ENCODE measurements at places on chromosomes 7 and 10.
A peak's percentile ranks its signal among the peaks of the same experiment; 100 is the strongest.

DNA sequence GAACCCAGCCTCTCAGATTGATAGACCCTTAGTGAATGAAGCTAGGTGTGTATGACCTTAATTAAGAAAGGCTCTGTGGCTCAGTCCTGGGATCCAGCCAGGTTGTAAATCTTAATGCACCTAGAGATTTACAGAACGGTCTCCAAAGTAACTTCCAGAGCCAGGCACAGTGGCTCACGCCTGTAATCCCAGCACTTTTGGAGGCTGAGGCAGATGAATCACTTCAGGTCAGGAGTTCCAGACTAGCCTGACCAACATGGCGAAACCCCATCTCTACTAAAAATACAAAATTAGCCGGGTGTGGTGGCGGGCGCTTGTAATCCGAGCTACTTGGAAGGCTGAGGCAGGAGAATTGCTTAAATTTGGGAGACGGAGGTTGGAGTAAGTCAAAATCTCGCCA is 24.3 kb downstream of the CALHM2 start:
- no peak for DNase-seq

- DNase-seq: peak; percentile 83
Observed at GRCh38 chr10:69061305-69062161, 26.4 kb upstream of the SRGN start.

- DNase-seq: no peak
Observed at GRCh38 chr10:125284875-125285597, 124.7 kb upstream of the CTBP2 start.

DNA sequence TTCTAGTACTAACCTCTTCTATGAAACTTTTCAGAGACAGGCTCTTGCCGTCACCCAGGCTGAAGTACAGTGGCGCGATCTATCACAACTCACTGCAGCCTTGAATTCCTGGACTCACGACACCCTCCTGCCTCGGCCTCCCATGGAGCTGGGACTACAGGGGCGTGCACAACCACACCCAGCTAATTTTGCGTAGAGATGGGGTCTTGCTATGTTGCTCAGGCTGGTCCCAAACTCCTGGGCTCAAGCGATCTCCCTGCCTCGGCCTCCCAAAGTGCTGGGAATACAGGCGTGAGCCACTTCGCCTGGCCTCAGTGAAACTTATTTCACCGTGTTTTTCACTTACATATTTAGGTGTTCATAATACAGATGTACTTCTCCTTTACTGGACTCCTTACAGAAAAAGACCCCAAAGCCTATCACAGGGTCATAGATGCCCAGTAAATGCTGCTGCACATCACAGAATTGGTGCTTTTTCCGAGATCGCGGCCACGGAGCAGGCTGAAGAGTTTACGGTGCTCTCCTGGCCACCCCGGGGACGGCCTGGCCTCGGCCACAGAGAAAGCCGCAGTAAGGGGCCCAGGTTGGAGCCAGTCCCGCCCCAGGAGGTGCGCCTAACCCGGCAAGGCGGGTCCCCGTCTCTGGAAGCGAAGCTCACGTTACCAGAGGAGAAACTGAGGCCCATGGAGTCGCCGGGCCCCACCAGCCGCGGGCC is 595 bp downstream of the TBL2 start:
- peak; percentile 74 for DNase-seq

DNA sequence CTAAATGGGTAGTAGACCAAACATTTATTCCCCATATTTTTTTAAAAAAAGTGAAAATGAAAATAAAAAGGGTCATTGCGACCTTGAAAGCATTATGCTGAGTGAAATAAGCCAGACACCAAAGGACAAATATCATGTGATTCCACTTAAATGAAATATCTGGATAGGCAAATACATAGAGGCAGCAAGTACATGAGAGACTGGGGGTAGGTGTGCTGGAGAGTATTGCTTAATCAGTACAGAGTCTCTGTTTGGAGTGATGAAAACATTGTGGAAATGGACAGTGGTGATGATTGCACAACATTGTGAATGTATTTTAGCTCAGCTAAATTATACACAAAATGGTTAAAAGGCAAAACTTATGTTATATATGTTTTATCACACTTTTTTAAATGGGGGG is 169.4 kb downstream of the AKR1D1 start:
- DNase-seq: no peak

DNA sequence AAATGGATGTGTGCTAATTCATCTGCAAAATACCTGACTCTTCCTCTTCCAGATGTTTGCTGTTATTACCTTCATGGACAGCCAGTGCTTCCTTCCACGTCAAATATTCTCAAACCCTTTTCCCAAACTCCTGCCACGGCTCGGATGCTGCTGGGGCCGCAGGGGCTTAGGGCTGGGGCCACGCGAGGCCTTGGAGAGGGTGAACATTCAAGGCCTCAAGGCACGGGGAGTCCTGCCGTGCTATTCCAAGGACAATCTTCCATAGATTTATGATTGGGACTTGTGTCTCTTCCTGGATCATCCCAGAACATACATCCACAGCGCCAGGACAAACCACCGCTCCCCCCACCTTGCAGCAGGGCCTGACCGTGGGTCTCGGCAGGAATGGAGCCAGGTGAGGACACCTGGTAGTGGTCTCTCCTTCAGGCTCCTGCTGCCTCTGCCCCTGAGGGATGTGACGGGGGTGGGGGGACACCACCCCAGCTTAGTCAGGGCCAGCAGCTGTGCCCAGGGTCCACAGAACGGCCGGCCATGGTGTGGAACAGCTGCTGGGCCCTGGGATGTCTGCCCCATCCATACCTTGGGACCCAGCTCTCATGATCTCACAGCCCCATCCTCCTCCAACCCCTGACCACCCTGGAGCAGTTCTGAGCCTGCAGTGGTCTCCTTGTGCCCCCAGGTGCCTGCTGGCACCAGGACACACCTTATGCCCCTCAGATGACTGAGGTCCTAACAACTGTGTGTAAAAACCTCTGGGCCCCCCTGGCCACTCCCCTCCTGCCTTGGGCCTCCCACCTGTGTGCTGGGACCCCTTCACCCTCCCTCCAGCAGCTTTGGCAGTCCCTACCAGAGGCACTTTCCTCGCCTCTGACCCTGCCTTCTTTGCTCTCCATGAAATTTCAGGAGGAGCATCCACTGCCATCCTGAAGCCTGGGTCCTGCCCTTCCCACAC is 16.7 kb downstream of the VIPR2 start:
- no peak for DNase-seq

- no peak for DNase-seq
Observed at GRCh38 chr10:103752680-103753248, 102.6 kb downstream of the SH3PXD2A start.

DNA sequence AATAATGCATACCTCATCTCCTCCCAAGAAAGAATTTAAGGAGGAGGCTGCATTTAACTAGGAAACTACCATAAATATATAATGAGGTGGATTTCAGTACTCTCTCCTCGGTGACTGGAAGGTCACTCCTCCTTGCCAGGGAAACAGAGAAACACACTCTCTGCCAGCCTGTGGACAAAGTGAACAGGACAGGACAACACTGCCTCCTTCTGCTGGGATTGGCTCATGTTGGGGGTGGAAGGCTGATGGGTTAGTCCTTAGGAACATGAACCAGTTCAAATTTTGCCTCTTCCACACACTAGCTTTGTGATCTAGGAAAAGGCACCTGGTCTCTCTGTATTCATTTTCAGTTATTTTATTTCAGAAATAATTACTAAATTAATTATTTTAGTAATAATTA is 50.6 kb upstream of the STEAP4 start:
- DNase-seq: no peak

Measured in posterior vena cava (tissue), 2 donors.